ENCODE measurements at places on chromosomes 1 and 21. TPM values are rescaled to one million over a fixed set of nuclear protein-coding genes. Genes with fewer than 3 reads are reported as not detected.

RGS4 gene
- 0.23 TPM for total RNA-seq

DNA sequence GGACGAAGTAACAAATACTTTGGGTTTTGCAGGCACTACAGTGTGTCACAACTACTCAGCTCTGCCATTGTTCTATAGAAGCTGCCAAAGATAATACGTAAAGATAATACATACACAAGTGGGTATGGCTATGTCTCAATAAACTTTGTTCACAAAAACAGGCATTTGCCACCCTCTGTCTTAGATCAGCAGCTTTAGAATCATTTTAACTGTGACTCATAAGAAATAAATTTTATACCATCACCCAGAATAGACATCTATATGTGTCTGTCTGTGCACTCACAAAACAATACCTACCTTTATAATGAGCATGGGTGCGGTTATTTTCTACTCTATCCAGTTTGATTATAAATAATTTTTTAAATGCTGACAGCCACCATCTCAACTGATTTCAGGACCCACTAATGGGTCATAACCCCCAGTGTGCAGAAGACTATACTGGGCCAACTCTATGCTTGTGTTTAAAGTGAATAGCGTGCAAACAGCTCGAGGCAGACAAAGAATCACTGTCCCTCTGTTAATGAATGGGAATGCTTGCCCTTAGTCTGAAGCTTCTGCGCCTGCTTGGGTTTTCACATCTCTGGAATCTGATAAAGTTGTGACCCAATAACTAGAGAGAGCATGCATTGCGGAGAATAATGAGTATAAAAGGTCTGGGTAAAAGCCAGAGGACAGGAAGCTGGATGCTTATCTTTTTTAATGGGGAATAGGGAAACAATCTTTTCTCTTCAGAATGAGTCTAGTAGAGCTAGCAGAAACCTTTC lies 216.2 kb downstream of the PLPP3 start:
- no peak overlapping the region for H3K4me3 ChIP-seq
- no peak for DNase-seq
- no peaks in the 10 kb centered on the region for H3K4me1 ChIP-seq
- H3K36me3 ChIP-seq: no peaks in the 10 kb centered on the region

GRCh38 chr1:87816646-87817045 lies 488.0 kb downstream of the LMO4 start:
- no peak overlapping the region for H3K4me3 ChIP-seq
- H3K27me3 ChIP-seq: no peaks in the 10 kb centered on the region
- H3K36me3 ChIP-seq: no peaks in the 10 kb centered on the region
- no peaks in the 10 kb centered on the region for H3K4me1 ChIP-seq
- no peak overlapping the region for H3K27ac ChIP-seq

GRCh38 chr1:225418059-225418458 lies 9.8 kb downstream of the LBR start:
- no peaks in the 10 kb centered on the region for H3K27me3 ChIP-seq
- H3K36me3 ChIP-seq: peaks cover 1% of the 10 kb centered on the region
- peaks cover 27% of the 10 kb centered on the region for H3K4me1 ChIP-seq
- H3K4me3 ChIP-seq: no peak overlapping the region

DNA sequence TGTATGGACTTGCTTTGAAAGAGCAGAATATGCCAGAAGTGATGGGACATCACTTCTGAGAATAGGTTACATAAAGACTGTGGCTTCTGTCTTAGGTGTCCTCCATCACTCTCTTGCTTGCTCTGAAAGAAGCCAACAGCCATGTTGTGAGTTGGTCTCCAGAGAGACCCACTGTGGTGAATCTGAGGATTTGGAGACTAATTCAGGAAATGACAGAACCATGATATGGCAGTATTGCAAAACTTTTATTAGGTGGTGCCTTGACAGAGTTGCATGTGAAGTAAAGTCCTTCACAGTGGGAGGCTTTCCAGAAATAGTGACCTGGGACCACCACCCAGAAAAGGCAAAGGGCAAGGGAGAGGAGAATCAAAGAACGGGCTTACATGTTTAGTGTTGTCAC lies 628.6 kb downstream of the KCNT2 start:
- no peak overlapping the region for H3K4me3 ChIP-seq
- DNase-seq: no peak
- no peaks in the 10 kb centered on the region for H3K36me3 ChIP-seq
- no peak overlapping the region for H3K27ac ChIP-seq

PROK1 gene
- total RNA-seq: not detected

- no peaks in the 10 kb centered on the region for H3K27me3 ChIP-seq
- no peaks in the 10 kb centered on the region for H3K4me1 ChIP-seq
- no peak overlapping the region for H3K27ac ChIP-seq
- no peak for DNase-seq
These were observed 357.9 kb upstream of the DUSP10 start for GRCh38 chr1:222099746-222100145.

DNA sequence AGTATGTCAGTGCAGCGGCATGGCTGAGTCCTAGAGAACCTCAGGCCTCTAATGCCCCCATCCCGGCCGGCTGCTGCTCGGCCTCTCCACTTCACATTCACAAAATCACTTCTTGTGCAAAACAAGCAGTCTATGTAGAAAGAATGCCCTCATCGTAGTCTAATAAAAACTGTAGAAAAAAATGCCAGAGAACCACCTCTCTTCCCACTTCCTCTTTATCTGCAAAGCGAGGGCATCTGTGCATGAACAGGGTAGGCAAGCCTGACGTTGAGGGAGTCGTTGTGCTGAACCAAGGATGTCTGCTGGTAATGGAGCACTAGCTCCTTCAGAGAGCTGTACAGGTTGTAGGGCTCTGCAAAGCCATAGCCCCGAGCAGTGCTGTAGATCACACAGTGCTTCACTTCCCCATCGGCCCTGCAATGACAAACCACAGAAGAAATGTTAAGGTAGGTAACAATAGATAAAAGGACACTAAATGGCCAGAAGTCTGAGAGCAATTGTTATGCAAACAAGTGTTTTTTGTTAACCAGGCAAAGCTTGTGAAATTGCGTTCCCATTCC lies 88.9 kb downstream of the PIK3R3 start:
- no peak for DNase-seq
- H3K36me3 ChIP-seq: no peaks in the 10 kb centered on the region
- H3K4me1 ChIP-seq: no peaks in the 10 kb centered on the region
- H3K4me3 ChIP-seq: no peak overlapping the region
- H3K27me3 ChIP-seq: no peaks in the 10 kb centered on the region

Measured in Caco-2 (cell line).